ENCODE measurements at places on chromosomes 11 and 22.

DNA sequence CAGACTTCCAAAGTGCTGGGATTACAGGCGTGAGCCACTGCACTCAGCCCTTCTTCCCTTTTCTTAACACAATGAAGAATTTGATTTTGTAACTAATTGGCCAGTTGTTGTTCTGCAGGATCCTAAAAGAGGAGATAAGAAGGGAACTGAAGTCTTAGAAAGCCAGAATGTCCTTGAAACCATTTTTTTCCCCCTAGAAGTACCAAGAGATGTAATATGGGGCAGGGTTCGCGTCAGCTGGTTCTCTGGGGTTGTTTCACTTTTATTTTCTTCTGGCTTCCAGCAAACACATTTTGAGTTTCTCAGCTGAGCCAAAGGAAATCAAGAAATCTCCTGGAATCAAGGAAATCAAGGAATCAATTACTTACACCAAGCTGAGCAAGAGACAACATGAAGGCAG lies 7.6 kb upstream of the NUCB2 start:
- no peak for DNase-seq

DNA sequence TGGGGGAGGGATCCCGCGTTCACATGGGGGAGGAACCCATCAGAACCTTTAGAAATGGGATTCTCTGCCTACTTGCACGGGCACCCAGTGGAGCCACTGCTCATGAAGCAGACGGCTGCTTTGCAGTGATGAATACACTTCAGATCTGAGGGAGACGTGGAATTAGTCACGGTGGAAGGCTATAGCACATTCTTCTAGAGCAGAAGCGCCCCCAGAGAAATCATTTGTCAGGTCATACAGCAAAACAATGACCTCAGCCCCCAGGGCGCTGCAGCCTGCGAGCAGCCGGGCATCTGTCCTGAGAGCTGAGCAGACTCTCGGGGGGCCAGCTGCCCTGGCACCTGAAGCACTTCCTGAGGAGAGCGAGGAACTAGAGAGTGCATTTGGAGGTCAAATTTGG lies 12.7 kb downstream of the TP53AIP1 start:
- DNase-seq = no peak

GRCh38 chr22:20264614-20265452 lies 3.3 kb downstream of the RTN4R start:
- no peak for DNase-seq

DNA sequence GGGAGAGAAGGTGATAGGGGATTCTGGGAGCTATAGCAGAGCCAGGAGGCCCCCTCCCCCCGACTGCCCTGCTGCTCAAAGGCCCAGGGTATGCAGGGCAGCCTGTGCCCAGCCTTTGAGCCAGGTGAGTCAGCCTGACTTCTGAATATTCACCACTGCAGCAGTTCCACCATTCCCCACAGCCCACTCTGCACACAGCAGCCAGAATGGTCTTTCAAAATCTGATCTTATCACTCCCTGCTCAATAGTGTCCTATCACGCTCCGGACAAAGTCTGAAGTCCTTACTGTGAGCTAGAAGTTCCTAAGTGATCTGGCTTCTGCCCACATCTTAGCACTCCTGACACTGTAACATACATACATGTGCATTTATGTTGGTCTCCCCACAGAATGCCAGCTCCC lies 111.7 kb downstream of the BUD13 start:
- DNase-seq = no peak

- no peak for DNase-seq
Measured at GRCh38 chr11:111514216-111515031, at the start of gene HOATZ. Gene HOATZ, plus strand, starts transcription at chr11:111514778. Its CDS starts 7 bp downstream, at chr11:111514785.
